ENCODE measurements at places on chromosomes 1 and 21.

DNA sequence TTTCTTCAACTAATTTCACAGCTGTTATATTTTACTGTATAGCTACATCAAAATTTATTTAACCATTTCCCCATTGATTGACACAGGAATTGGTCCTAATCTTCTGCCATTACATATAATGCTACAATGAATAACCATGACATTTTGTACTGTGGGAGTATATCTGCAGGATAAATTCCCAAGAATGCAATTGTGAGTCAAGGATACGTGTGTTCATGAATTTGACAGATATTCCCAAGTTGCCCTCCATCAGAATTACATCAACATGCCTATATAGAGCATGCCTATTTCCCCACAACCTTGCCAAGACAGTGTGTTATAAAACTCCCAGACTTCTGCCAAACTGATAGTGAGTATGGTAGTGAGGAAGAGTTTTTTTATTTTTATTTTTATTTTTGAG, 2.7 kb upstream of the TIE1 start:
- no peak for DNase-seq

DNA sequence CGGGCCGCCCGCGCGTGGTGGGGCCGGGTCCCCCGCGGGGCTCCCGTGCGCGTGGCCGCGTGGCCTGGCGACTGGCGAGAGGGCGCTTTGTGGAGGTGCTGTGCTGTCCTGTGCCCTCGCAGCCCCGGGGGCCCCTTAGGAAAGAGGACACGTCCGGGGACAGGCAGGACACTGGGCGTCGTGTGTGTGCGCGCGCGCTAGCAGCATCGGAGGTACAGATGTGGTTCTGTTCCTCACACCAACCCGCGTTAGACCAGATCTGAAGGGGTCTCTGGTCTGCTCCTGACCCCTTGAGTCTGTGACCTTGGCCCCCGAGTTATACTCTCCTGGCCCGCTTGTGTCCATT, 489 bp downstream of the ACTN2 start:
- no peak for DNase-seq

DNA sequence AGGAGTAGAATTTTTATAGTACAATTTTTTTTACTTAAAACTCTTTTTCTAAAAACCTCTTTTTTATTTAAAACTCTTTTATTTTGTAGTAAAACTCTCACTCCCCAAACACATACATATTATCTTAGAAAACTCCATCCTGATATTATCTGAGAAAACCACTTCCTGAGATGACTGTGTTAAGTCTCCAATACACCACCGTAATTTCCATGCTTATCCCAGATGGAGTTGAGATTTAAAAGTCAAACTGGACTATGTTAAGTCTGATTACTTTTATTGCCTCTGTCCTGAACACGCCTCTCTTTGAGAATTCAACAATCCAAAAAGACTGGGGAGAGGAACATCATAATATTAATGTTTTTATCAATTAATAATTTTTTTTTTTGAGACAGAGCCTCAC, 3.7 kb downstream of the SEC16B start:
- DNase-seq: no peak

GRCh38 chr1:228783418-228784040, 48.2 kb downstream of the RHOU start:
- no peak for DNase-seq

DNA sequence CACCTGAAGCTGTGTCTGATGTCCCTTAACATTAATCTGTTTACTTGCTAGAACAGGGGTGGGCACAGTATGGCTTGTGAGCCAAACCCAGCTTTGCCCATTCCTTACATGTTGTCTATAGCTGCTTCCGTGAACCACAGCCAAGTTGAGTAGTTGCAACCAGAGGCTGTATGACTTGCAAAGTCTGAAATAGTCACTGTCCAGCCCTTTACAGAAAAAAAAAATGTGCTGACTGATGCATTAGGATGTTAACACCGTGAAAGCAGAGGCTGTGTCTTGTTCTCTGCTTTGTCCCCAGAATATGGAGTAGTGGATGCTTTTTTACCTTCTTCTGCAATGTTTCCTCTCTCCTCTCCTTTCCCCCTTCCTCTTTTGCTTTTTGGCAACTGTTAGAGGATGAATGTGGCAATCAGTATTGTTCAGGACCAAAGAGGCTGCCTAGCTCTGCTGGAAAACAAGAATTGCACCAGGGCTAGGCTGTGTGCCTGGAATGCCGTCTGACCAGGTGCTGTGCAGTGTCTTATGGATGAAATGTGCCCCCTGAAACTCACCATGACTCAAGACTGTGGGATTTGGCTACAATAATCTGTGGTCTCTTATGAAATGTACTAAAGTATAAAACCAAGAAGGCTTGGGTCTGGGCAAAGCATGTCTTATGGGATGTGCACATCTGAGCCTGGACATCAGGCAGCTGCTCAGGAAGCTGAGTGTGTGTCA, 79.6 kb upstream of the GCLM start:
- DNase-seq: no peak

DNA sequence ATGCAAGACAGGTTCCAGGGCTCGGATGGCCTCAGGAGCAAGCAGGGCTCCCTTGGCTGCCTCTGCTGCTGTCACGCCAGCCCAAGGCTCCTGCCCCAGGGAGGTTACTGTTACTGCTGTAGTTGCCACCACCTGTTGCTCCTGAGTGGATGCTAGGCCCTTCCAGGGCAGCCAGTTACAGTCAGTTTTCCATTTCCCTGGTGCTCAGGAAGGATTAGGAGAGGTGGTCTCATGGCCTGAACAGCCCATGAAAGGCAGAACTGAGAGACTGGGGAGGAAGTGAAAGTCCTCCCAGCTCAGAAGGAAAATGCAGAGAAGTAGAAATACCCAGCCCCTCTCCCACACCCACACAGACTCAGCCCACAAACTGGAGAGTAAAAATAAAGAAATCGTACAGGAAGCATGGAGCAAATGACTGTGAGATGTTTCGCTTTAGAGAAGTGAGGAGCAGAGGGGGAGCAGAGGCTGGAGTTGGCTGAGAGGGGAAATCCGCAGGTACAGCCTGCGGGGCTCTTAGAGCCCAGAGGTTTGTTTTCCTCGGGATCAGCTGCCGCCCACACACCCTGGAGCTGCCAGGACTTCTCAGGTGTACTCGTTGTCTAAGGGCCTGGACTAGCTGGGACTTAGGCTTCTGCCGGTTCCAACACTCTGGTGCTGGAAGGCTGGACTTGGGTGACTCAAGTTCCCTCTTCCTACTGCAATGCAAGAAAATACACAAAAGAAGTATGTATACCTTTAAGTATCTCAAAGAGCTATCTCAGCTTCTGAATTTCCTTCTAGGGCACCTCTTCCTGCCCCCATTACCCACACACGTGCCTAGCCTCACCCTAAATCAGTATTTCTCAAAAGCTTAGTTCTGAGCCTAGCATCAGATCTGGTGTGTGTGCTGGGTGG, 2.3 kb downstream of the IL6R start:
- no peak for DNase-seq

- DNase-seq: no peak
These were observed 182.7 kb downstream of the KCNT2 start for GRCh38 chr1:196425513-196425912.

- DNase-seq: no peak
These were observed 9.4 kb downstream of the MFN2 start for GRCh38 chr1:11989669-11990068.

GRCh38 chr1:22817462-22817861, 106.8 kb downstream of the EPHB2 start:
- DNase-seq: no peak

DNA sequence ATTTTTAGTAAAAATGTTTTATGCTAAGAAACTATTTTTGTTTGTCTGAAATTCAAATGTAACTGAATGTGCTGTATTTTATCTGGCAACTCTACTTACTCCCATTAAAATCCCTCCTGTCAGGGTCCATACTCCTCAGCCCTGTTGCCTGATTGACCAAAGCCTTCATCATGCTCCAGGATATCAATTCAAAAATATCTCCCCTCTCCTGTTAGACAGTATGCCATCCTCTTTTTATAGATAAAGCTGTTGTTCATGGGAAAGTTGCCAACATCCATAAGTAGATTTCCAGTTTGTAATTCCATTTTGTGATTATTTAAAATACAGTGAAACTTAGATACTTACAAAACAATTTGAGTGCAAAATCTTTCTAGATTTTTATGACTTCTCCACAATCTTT, 65.7 kb downstream of the DTL start:
- no peak for DNase-seq

- no peak for DNase-seq
These were observed 56.3 kb downstream of the POU2F1 start for GRCh38 chr1:167276969-167277368.

DNA sequence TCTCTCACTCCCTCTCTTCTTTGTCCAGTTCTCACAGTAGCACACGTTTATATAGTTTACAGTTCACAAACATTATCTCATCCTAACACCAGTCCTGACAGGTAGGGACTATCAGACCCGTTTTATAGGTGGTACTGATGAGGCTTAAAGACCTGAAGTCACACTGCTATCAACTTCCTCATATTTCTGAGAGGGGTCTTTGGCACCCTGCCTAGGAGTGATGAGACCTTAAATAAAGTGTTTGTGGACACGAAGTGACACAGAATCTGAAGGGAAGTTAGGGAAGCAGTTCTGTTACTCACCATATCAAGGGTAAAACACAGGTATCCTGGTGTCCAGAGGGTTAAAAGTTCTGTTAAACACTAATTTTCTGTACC, 590 bp upstream of the TACSTD2 start:
- no peak for DNase-seq

- no peak for DNase-seq
These were observed 132.4 kb upstream of the TIAM1 start for GRCh38 chr21:31476263-31477022.

- no peak for DNase-seq
These were observed 11.9 kb downstream of the PTPN22 start for GRCh38 chr1:113859478-113860175.

GRCh38 chr1:56967900-56968832, 2.4 kb upstream of the C8B start:
- DNase-seq: no peak

GRCh38 chr1:8421721-8422120, 103.8 kb downstream of the SLC45A1 start:
- DNase-seq: peak; percentile 34

- no peak for DNase-seq
These were observed 157.9 kb upstream of the RAB4A start for GRCh38 chr1:229112832-229113548.

DNA sequence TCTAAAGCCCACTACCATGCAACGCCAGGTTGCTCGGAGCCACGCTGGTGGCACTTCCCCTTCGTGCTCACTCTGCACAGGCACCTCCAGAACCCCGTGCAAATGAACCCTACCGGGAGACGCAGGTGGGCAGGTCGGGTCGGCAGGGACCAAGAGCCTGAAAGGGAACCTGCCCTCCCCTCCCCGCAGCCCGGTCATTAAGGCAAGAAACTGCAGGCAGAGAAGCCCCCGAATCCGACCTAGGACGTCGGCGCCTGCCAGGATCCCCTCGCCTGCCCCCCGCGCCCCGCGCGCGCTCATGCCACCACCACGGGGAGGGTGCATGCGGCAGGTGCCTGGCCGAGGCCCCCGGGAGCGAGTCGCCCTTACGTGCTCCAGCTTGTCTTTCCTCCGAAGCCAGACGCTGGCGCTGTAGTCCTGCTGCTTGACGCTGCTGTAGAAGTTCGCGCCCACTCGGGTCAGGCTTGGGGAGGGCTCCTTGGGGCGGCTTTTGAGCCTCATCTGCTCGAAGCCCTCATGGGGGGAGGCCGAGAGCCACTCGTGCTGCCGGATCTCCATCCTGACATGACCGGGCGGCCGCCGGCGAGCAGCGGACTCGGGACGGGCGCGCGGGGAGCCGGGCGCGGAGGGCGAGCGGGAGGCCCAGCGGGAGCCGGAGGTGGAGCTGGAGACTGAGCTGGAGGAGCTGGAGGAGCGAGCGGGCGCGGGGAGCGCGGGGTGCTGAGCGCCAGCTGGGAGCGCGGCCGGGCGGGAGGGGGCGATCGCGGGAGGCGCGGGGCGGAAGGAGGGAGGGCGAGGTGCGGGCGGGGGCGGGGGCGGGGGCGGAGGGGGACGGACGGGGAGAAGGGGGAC, 552 bp downstream of the PLD5 start:
- peak; percentile 67 for DNase-seq

GRCh38 chr1:101237229-101237837, 514 bp downstream of the S1PR1 start:
- peak; percentile 34 for DNase-seq

- DNase-seq: no peak
These were observed 6.7 kb downstream of the ZNF648 start for GRCh38 chr1:182054698-182055326.

- no peak for DNase-seq
These were observed 5.8 kb upstream of the ERG start for GRCh38 chr21:38504066-38504465.

GRCh38 chr21:37073417-37074196, 553 bp downstream of the TTC3 start:
- no peak for DNase-seq
